Activated naive CD8-positive, alpha-beta T cell treated with anti-CD3 and anti-CD28 coated beads, Interleukin-2, amount 50 U/mL, for 16 hours (primary cell): ENCODE measurements at places on chromosomes 6 and 20.

DNA sequence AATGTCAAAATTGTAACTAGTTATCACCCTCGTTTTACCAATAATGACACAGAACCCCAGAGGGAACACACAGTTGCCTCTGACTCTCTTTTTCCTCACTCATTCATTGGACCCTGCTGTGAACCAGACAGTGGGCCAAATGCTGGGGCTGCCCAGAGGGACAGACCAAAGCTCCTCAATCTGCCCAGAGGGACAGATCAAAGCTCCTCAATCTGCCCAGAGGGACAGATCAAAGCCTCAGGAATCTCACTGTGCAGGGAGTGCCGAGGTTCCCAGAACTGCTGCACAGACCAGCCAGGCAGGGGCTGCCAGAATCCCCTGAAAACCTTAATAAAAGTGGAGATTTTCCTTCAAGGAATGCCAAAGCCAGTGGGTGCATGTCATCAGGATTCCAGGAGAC is 179.1 kb downstream of the SOD2 start:
- DNase-seq, result no peak

- no peak for DNase-seq
These were observed 195.3 kb upstream of the KCNK16 start for GRCh38 chr6:39517756-39518155.

DNA sequence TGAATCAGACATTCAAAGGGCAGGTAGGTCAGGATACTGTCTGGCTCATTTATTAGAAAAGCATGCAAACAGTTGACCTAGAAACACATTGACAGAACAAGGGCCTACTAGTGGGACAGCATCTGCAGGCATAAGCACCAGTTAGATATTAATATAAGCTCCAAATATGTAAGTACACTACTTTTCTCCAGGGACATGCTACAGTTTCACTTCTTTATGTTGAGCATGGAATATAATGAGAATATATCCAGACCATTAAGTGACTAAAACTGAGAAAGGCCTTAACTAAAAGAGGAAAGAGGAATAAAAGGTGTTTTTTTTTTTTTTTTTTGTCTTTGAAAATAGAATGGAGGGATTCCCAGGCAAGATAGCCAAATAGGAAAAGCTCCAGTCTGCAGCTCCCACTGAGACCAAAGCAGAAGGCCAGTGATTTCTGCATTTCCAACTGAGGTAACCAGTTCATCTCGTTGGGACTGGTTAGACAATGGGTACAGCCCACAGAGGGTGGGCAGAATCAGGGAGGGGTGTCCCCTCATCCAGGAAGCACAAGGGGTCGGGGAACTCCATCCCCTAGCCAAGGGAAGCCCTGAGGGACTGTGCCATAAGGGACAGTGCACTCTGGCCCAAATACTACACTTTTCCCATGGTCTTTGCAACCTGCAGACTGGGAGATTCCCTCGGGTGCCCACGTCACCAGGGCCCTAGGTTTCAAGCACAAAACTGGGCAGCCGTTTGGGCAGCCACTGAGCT is 251.6 kb downstream of the PHF3 start:
- no peak for DNase-seq

DNA sequence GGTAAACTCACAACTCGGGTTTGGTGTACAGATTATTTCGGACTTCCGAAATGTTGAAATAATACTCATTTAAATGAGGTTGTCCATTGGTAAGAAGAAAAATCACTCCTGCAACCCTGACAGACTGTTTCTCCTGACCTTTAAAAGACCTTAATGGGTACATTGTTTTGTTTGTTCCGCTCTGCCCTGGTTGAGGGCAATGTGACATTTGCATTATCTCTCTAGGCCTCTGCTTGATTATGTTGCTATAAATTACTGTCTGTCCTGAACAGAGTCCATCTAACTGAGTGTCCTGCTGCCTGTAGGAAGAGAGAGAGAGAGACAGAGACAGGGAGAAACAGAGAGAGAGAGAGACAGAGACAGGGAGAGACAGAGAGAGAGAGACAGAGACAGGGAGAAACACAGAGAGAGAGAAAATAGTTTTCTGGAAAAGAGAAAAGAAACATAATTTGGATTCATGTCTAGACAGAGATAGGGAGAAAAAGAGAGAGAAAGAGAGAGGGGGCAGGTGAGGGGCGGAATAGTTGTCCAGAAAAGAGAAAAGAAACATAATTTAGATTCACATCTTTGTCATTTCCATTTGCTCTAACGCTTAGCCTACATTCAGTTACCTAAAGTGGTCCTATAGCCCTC is 83.2 kb downstream of the SHLD1 start:
- DNase-seq, result no peak

GRCh38 chr6:21451546-21452013 is 142.0 kb upstream of the SOX4 start:
- no peak for DNase-seq

DNA sequence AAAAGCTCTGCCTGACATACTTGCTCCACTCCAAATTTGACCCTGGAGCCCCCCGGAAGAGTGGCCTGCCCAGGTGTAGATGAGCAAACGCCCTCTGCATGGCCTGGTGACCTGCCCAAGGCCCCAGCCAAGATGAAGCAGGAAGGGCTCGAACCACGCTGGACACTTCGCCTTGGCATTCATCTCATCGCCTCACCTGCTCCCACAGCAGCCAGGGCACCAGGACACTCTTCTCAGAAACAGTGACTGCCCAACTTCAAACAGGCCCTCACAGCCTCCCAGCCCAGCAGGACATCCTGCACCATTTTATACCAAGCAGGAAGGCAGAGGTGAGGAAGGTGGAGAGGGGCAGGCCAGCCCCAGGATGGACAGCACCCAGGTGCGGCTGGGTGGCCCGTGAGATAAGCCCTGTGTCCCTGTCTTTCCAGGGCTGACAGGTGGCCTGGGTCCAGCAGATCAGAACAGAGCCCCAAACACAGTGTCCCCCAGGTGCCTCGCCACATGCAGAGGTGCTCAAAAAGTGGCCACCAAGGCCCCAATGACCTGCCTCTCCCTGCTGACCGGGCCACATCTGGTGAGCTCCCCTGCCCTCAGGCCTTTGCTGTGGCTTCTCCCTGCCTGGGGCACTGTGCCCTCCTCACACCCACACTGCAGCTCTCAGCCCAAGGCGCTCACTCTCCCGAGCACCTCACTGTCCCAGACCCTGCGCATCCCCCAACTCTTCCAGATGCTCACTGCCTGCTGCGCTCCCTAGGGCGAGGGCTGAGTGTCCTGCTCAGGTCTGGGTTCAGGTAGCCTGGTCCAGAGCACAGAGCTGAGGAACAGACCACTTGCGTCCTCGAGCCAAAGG is 7.2 kb downstream of the ACSS1 start:
- no peak for DNase-seq

DNA sequence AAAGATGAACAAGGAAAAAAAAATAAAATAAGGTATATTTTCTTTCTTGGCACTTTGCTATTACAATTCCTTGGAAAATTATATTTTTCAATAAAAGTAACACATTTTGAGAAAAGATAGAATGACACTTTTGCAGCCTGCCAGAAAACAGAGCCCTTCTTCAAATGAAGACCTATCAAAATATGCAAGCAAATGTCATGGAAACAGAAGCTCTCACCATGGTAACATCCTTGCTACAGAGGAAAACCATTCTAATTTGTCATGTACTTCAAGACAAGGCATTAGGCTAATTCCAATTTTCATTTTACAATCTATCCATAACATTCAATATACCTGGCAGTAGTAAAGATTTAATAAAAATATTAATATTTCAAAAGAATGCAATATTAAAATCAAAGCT is 177.9 kb downstream of the RNGTT start:
- no peak for DNase-seq

- DNase-seq, result no peak
These were observed 490 bp upstream of the ID1 start for GRCh38 chr20:31604567-31605030.

- no peak for DNase-seq
These were observed 143.0 kb downstream of the FNDC1 start for GRCh38 chr6:159312206-159312605.

- no peak for DNase-seq
These were observed 117.9 kb downstream of the JARID2 start for GRCh38 chr6:15363523-15364400.

DNA sequence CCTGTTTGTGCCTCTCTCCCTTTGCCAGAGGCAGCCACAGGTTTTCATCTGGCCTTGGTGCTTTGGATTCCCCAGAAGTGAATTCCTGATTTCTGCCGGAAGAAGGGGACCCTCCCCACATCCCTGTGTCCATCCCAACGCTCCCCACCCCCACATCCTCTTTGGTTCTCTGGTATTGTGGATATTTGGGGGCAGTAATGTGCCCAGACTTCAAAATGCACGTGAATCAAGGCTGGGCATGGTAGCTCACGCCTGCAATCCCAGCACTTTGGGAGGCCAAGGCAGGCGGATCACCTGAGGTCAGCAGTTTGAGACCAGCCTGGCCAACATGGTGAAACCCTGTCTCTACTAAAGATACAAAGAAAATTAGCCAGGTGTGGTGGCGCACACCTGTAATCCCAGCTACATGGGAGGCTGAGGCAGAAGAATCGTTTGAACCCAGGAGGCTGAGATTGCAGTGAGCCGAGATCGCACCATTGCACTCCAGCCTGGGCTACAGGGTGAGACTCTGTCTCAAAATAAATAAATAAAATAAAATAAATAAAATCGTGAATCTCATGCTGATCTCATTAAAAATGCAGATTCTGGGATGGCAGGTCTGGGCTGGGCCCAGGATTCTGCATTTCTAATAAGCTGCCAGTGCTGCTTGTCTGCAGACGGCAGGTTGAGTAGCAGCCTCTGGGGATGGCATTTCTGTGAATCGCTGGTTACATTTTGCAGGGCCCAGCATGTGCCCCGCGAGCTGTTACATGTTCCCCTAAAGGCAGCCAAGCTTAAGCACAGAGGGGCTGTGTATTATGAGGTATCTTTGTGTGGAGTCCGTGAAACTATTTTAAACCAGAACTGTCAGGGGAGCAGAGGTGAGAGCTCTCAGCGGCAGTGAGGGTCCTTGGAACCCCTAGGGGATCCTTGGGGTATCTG is 49.0 kb downstream of the SYNJ2 start:
- no peak for DNase-seq

DNA sequence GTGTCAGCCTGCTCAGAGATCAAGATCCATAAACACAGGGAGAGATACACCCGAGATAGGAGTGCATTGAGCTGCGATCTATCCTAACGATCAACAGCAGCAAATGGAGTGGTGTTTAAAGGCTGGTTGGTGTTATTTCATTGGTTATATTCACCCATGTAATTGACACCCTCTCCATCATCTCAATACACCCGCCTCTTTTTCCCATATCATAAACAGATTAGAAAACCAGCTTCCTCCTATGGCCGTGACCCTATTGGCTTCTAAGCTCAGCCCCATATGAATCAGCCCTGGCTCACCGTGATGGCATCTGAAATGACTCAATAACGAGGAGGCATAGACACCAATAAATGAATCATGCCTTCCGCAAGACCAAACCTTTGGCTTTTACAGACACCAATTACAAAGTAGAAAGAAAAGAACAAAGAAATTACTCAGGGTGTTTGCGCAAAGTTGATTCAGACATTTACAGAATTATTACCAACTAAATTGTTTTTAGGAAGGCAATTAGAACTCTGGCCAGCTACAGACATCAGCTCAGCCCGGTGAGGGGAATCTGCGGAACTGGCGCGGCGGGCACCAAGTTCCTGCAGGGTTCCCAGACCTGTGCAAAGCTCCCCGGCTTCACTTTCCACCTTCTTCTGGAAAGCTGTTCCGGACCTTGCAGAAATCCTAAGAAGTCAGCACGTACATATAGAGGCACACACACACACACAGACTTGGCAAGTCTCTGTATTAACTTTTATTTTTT is 11.5 kb downstream of the PMEPA1 start:
- peak; percentile 17 for DNase-seq

GRCh38 chr6:106411643-106412200 is 51.2 kb downstream of the CRYBG1 start:
- DNase-seq, result no peak

GRCh38 chr6:90233213-90233612 is 63.4 kb downstream of the BACH2 start:
- DNase-seq, result no peak
